ENCODE measurements at places on chromosomes 3 and 15.

- DNase-seq, result no peak
Observed at GRCh38 chr15:36645106-36645505, 65.7 kb downstream of the CDIN1 start.

- no peak for DNase-seq
Observed at GRCh38 chr3:193207290-193208273, 33.4 kb upstream of the PLAAT1 start.

DNA sequence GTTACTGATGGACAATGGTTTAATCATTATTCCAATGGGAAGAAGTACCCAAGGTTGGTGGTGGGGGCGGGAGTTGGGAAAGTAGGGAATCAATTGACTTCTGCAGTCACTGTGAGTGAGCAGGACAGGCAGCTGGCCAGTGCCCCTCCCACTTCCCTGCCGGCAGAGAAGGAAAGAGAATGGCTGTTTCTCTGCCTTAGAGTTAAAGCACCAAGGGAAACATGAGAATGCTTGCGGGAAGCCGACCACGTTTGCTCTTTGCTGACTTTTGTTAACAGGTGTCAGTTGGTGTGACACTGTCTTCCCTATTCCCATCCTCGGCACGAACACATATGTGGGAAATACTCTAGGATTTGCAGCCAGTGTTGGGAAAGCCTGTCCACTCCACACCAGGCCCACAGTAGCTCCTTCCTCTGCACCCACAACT is 33.5 kb upstream of the MFSD1 start:
- DNase-seq, result no peak

- DNase-seq, result no peak
Observed at GRCh38 chr3:186511245-186511644, 32.9 kb downstream of the CRYGS start.

- DNase-seq, result no peak
Observed at GRCh38 chr3:110856916-110857315, 214.7 kb upstream of the NECTIN3 start.

- no peak for DNase-seq
Observed at GRCh38 chr15:77033417-77033728, 37.5 kb downstream of the TSPAN3 start.

DNA sequence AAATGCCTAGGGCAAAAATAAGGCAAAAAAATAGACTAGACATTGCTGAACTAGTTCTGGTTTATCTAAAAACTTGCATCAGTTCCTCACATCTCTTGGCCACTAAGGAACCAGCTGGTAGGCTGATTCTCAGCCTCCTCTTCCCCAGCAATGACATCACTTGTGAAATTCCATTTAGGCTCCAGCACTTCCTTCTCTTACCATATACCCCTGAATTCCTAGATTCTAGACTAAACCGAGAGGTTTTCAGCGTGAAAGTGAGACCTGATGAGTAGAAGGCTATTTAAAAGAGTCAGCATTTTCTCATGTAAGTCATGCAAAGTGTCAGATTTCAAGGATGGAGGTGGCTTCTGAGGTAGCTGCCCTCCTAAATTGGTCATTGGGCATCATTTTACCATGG is 247.1 kb upstream of the CDIN1 start:
- no peak for DNase-seq

GRCh38 chr15:43749690-43750345 is 3.6 kb downstream of the PDIA3 start:
- DNase-seq, result no peak

DNA sequence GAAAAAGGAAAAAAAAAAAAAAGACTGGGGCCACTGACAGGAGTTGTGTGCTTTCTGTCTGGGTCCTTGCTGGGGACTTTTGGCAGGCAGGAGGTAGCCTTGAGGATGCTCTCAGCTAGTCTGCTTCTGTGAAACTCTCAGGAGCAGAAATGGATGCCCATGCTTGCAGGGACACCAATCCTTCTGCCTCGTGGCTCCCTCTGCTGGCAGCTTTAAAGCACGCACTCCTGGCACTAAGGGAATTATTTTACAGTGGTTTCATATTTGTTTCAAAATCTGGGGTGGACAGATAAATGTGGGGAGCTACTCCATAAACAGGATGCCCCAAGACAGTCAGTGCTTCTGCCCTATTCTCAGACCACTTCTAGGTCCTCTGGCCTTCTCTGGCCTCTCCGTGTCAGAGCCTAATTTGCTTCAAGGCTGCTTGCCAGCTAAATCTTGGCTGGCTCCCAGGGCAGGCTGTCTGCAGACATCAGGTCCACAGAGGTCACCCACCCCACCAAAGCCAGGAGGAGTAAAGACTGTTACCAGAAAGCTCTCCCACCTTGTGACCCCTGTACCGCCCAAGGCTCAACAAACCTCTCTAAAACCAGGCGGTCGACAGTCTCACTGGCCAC is 17.1 kb downstream of the TRAIP start:
- DNase-seq, result peak; percentile 29

DNA sequence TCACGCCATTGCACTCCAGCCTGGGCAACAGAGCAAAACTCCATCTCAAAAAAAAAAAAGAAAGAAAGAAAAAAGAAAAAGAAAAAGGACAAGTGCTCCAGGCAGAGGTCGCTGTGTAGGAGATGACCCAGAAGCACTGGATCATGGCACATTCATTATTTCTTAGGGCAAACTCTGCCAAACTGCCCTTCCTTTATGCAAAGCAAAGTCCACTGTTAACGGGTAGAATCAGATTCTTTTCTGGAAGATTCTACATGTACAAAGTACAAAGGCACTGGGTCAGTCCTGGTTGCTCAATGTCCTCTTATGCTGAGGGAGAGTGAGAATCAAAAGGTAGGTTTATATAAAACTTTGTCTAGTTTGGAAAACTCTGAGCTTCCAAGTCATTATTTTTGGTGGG is 144.9 kb downstream of the FEZF2 start:
- no peak for DNase-seq

DNA sequence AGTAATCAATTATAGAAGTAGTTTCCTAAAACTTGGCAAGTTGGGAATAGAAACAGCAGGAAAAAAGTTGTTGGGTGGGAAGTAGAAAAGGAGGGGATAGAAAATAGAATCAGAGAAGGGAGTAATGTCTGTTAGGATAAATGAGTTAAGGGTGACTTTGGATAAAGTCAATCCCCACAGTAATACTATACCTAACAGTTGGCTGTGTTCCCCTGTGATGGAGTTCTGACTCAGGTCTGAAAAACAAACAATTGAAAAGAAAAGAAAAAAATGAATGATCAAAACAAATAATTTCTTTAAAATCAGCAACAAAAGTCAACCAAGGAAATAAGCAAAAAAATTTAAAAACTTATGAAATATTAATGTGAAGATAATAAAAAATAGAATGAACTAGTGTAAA is 50.3 kb downstream of the EMC4 start:
- DNase-seq, result no peak

- no peak for DNase-seq
Observed at GRCh38 chr3:124770336-124771082, 40.3 kb downstream of the UMPS start.

GRCh38 chr3:36740787-36741186 is 23.6 kb downstream of the DCLK3 start:
- peak; percentile 14 for DNase-seq

- no peak for DNase-seq
Observed at GRCh38 chr15:51086409-51086808, 8.3 kb downstream of the TNFAIP8L3 start.

DNA sequence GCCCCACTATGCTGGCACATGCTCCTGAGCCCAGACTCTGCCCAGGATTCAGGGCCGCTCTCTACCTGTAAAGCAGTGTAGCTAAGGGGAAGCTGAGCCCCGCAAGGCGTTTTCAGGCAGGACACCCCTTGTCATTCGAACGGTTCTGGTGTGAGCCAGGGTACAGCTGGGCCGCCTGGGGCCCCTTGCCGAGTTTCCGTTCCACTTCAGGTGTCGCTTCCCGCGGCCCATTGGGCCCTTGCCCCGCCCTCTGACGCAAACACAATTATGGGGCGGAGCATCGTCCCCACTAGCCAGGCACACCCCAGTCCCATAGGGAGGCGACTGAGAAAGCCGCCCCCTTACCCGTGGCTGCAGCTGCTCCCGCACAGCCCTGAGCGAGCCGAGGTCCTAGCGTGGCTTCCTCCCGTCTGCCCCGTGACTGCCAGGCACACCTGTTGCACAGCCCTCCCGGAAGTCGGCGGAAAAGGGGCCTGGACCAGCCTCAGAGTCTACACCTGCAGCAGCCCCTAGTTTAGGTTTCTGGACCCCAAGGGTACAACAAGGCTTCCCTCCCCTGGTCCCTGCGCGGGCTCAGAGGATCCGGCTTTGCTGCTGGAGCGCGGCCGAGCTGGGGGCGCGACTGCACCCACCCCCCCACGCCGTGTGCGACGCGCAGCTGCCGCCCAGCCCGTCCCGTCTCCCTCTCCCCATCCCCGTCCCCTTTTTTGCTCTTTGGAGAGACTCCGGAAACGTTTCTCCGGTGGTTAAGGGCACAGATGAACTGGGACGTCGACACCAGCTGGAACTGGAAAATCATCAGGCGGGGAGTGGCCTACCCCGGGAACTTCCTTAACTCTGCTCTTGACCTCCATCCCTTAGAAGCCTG is at the start of gene PLSCR2:
PLSCR2 (minus strand) TSS at position 412 of the 868 bp plus-strand sequence. CDS start 9,657 bp downstream, outside the sequence.
- DNase-seq, result peak; percentile 11

GRCh38 chr3:64290161-64290560 is 64.9 kb upstream of the PRICKLE2 start:
- DNase-seq, result no peak

DNA sequence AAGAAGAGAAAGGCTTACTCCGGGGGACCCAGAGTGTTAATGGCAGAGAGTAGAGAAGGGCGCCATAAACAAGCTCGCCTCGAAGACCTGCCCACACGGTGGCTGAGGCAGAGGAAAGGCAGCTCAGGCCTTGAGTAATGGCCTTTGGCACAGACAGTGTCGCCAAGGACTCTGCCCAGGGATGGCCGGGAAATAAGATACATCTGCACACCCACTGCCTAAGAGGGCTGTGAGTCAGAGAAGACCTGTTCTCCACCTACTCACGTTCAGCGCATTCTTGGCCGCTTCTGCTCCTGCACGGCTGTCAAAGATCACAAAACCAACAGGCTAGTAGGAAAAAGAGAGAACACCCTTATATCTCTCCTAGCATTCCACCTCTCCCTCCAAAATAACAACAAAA is 26.2 kb downstream of the RBPMS2 start:
- DNase-seq, result no peak

DNA sequence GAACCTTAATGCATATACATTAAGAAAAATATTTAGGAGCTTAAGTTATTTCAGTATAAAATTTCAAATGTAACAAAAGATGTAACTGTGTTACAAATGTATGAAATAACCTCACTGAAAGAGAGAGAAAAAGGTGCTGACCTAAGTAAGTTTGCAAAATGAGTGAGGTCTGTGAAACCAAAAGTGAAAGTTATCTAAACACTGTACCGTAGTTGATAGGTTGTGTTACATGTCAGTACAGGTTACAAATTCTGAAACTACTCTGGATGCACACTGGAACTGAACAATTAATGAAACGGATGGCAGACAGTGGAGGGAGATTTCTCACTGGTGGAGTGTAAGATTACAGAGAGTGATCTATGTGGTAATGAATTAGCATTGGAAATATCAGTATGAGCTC is 420.7 kb downstream of the ZNF385D start:
- no peak for DNase-seq

GRCh38 chr3:108552267-108553159 is 36.7 kb downstream of the CIP2A start:
- DNase-seq, result peak; percentile 55

DNA sequence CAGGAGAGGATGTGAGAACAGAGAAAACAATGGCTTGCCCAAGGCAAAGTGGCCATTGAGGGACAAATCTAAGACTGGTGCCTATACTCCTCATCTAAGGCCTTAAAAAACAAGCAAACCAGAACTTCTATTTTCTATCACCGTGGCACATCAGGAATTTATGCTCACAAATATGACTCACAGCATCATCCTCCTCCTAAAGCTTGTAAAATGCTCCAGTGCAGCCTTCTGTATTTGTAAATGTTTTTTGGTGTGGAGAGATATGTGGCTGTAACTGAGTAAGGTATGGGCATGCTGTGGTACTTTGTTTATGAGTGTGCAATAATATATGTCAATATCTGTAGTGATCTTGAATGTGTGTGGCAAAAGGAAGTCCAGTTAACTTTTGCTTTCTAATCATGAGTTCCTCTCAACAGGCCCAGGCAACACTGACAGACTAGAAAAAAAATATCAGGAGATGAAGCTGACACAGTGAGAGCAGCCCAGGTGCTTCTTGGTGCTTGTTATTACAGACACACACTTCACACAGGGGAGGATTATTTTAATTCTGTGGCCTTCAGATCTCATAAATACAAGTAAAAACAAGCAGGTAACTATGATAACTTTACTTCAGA is 60.3 kb downstream of the CTNNB1 start:
- no peak for DNase-seq

DNA sequence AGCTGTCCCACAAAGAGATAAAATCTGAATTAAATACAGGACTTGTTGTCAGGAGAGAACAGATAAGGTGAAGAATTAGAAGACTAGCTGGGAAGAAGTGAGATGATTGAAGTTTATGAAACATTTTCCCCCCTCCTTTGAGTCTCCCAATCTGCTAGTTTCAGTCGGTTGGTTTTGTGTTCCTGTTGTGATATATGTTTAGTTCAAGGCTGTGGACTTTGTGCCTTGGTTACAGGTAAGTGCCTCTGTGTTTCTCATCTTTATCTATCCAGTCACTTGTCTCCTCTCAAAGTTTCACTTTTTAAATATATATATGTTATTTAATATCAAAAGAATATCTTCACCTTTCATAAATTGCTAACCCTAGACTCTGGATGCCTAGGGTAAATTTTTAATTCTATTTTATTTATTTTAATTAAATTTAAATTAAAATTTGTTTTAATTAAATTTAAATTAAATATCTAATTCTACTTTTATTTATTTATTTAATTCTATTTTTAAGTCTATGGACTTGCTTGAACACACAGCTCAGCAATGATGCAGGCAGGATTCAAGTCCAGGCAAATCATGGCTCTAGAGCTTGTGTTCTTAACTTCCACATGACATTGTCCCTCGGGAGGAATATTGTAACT is 190.0 kb downstream of the FHIT start:
- no peak for DNase-seq

- DNase-seq, result no peak
Observed at GRCh38 chr3:190117981-190118380, 2.7 kb downstream of the P3H2 start.

GRCh38 chr3:159634483-159634882 is 354.2 kb upstream of the IL12A start:
- DNase-seq, result no peak

DNA sequence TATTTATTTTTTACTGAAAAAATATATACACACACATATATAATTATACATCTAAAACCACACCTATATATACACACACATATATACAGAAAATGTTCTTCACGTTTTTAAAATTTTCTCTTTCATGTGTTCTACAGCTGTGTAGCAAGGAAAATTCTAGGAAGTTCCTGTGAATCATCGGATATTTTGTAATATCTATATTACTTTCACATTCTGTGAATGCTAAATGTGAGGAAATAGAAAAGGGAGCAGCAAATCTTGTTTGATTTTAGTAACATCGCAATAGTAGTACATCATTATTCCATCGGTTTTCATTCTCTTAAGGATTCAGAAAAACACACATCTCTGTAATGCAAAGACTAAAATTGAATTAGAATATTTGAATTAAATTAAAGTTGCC is 836.8 kb upstream of the NECTIN3 start:
- DNase-seq, result no peak

GRCh38 chr15:71603379-71603778 is 207.0 kb upstream of the NR2E3 start:
- DNase-seq, result no peak
